ENCODE measurements at places on chromosomes 2 and 18.

- peak; percentile 23 for DNase-seq
Observed at GRCh38 chr18:54828986-54829385, 709 bp downstream of the RAB27B start.

DNA sequence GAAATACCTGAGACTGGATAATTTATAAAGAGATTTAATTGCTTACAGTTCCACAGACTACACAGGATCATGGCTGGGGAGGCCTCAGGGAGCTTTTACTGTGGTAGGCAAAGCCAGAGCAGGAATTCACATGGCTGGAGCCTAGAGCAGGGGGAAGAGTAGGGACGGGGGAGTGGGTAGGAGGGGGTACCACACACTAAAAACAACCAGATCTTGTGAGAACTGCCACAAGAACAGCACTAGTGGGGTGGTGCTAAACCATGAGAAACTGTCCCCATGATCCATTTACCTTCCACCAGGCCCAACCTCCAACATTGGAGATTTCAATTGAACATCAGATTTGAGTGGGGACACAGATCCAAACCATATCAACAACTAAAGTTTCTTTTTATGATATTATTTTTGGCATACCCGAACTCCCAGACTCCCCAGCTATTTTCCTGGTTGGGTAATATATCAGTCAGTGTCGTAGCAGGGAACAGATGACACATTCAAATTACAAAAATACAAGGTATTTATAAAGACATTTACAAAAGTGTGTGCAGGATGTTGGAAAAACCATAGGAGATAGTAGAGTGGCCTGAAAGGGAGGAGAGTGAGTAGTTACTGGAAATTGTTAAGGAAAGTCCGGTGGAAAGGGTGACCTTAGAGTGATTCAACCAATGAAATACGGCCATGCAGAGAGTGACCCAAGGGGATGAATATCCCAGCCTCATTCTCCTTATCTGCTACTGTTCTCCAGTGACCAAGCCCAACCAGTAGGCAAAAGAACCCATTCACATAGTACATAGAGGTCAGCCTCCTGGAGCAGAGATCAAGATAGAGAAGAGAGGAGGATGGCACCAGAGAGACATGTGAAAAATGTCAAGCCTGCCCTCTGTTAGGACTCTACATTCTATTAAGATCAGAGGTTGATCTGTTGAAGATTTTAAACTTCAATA, 8.8 kb downstream of the RPL37A start:
- DNase-seq: no peak

DNA sequence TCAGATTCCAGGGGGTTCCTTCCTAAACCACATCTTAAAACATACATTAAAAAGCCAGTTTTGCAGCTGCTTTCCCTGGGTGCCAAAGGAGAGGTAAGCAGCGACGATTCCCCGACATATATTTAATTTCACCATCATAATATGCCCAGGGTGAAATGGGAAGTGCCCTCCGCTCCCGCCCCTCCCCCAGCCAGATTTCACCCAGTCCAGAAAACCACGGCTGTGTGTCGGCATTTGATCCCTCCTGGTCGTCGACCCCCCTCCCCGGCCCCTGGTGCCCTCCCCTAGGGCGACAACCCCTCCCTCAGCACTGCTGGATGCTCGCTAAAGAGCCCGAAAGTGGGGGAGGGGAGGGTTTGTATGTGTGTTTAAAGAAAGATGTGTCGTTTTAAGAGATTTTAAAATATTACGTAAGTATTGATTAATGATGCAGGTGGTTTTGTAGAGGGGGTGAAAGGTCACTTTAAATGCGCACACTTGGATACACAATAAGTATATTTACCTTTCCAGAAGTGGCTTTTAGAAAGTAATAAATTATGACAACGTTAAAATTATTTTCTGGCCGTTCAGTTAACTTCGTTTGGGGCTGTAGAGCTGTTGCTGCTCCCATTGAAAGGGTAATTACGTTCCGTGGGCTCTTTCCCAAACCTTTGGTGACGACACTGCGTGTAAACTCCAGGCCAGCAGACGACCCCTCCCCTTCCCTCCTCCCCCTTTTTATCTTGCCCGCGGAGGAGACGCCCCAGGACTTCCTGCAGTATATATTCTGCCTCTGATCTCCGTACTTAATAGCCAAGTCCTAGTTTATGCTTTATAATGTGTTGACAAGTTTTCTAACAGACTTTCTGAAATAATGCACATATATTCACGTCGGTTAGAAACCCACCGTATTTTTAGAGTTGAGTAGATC, 3.4 kb upstream of the BCL11A start:
- no peak for DNase-seq

GRCh38 chr2:200279857-200280256, 26.6 kb upstream of the SPATS2L start:
- DNase-seq: no peak

DNA sequence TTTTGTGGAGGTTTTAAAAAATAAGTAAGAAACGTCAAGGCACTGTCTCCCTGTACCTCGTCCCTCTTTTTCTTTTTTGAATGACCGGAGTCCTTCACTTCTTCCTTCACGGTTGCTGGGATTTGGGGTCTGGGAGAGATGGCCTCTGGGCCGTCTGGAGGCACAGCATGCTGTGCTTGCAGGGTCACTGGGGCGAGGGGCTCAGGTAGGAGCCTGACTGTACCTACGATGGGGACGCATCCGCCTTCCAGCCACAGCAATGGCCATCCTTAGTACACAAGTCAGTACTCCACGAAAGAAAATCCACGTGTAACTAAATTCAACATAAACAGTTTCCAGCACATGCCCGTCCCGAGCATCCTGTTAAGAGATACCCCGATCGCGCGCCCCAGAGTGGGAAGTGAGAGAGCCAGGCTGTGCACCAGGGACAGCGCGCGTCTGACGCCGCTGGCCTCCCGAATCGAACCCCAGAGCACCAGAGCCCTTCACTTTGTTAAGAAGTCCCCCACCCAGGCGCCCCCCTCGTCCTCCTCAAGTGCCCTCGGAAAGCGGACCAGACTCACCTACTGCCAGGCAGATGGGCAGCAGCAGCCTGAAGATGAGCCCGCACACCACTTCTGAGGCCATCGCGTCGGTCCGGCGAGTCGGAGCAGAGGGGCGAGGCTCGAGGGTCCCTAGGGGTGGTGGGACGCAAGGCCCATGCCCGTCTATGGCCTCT, 1.2 kb downstream of the PIEZO2 start:
- peak; percentile 30 for DNase-seq

- DNase-seq: no peak
Observed at GRCh38 chr2:176174824-176175708, 13.4 kb upstream of the HOXD1 start.

- DNase-seq: no peak
Observed at GRCh38 chr2:113230531-113230930, 48.2 kb downstream of the PAX8 start.

DNA sequence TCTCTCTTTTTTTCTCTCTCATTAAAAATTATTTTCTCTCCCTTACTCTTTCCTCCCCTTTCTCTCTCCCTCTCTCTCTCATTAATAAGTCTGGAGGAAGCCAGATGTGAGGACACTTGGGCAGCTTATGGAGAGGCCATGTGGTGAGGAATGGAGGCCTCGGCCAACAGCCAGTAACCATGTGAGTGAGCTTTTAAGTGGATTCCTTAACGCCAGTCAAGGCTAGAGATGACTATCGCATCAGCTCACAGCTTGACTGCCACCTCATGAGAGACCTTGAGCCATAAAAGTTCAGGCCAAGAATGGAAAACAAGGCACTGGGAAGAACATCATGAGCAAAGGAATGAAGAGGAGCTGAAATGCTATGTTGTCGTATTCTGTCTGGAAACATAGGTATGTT, 39.1 kb downstream of the ETAA1 start:
- no peak for DNase-seq

- DNase-seq: no peak
Observed at GRCh38 chr18:42771936-42772335, 343.5 kb downstream of the RIT2 start.

DNA sequence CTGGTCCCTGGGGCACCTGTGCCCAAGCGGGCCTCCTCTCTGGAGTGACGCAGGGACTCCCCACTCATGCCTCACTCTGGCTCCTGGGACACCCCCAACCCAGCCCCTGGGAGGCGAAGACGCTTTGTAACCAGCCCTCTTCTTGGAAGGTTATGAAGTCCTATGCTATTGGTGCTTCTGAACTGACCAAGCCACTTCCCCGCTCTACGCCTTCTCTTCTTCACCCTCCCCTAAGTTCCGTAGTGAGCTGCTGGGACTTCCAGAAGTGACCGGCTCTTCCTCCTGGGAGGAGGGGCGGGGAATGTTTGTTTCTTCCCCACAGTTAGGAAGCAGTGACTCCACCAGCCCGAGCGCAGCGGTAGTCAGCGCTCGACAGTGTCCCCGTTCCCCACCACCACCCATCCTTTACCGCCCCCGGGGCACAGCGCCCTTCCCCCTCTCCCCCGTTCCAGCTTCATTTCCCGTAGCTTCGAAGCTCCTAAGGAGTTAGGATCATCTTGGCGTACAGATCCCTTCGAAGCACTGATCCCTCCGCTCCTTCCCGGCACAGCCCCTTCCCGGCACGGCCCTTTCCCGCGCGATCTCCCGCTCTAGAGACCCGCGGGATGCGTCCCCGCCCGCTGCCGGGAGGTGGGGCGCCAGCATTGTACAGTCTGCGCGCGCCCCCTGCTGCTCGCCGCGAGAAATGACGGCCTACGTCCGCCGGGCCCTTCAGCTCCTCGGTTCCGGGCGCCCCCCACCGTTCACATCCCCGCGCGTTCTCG, 25.3 kb upstream of the NOTO start:
- DNase-seq: peak; percentile 93

DNA sequence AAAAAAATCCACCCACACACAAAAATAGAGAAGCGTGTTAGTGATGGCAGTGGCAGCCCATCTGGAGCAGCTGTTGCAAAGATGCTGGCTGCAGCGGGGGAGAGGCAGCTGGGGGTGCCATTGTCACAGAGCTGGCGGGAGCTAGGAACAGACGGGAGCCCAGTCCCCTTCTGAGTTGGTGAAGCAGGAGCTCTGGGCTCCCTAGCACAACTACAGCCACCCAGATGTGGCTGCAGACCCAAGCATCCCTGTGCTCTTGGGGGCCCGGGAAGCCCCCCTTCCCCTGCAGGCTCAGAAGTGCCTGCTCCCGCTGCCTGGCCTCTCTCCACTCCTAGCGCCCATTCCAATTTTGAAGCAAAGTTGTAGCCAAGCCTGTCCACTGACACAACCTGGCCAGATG, 366.6 kb upstream of the MC4R start:
- DNase-seq: no peak

DNA sequence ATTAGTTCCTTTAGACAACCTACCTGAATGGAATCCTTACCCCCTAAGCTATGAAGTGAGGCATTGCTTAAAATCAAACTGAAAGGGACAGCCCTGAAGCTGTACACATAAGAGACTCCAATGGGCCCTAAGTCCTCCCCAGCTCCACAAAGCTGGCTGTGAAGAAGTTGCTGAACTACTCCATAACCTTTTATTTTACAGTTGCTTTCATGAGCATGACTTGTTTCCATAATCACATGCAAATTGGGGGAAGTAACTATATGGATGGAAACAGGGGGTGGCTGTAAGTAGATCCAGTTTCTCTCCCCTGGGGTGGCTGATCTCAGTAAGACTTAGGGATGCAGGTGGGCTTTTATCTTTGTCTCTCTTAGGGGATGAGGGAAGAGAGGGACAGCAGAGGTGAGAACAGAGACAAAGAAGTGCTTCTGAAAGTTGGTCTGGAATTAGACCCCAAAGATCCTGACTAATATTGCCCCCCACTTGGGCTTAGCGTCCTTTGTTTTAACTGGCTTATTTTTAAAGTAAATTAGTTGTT, 5.5 kb downstream of the FZD5 start:
- DNase-seq: no peak

DNA sequence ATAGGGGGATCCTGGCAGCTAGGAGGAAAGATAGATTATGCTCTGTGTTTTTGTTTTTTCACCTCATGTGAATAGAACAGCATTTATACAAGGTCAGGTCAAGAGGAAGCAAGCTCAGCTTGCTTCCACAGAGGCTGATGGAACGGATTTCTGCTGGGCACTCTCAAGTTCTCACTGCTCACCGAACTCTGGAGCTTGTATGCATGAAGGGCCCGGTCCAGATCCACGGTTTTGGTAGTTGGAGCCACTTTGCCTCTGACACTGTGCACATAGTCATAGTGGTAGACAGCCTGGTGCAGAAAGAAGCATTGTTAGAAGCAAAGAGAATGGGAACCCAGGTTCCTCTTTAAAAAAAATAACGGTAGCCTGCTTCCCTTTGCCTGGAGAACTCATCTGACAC, 141.9 kb downstream of the RIF1 start:
- no peak for DNase-seq

Data from muscle of leg (tissue), 16 donors.